Stimulated activated naive CD8-positive, alpha-beta T cell treated with anti-CD3 and anti-CD28 coated beads, Interleukin-15, Interleukin-2, amounts not matched to agents 100 U/mL and 50 U/mL, for 24 hours (primary cell): ENCODE measurements at places on chromosomes 1 and 21.

GRCh38 chr1:2240270-2241156, 12.4 kb downstream of the SKI start:
- no peak for DNase-seq

- no peak for DNase-seq
These were observed 120.7 kb downstream of the LEPR start for GRCh38 chr1:65541161-65541560.

DNA sequence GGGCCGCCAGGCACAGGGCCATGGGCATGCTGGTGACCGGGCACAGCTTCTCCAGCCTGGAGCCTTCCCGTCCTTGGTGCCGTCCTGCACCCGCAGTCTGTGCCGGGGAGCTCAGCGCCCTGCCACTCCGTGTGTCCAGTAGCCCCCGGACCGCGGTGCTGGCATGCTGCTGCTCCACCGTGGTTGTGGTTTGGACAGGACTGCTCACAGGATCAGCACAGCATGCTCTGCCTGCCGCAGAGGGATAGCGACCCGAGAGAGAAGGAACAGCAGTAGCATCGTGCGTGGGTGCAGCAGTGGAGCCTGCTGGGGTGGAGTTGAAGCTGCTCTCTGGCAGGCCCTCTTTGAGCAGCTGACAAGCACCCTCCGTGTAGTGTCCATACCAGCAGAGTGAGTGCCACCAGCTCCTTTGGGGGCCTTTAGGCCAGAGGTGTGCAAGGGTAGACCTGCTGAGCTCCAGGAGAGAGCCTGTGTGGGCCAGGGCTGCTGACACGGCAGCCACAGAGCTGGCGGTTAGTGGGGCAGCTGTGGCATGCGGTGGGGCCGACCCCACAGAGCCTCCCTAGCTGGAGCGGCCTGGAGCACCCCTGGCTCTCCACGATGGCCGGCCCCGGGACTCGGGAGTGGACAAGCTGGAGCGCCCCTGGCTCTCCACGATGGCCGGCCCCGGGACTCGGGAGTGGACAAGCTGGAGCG, 6.4 kb upstream of the PCBP3 start:
- DNase-seq, result no peak

DNA sequence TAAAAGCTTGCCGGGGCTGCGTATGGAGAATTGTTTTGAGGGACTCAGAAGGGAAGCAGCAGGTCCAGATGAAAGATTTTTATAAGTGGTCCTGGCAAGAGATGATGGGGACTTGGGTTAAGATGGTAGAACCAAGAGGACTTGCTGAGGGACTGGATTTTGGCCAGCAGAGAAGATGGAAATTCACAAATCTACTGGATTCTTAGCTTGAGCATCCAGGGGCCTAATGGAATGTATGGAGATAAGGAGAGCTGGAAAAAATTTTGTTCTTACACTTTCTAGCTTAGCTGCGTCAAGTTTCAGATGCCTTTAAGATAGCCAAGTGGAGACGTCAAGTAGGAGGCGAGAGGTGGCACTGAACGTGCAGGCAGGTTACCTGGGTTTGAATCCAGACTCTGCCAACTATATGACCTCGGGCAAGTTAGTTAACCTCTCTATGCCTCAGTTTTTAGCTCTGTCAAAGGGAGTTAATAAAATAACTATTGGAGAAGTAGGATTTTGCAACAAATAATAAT, 3.4 kb upstream of the RBP7 start:
- no peak for DNase-seq

- DNase-seq, result no peak
These were observed 187.0 kb downstream of the NTMT2 start for GRCh38 chr1:170332801-170333200.

- peak; percentile 48 for DNase-seq
These were observed 38.3 kb downstream of the ECE1 start for GRCh38 chr1:21251773-21252471.

DNA sequence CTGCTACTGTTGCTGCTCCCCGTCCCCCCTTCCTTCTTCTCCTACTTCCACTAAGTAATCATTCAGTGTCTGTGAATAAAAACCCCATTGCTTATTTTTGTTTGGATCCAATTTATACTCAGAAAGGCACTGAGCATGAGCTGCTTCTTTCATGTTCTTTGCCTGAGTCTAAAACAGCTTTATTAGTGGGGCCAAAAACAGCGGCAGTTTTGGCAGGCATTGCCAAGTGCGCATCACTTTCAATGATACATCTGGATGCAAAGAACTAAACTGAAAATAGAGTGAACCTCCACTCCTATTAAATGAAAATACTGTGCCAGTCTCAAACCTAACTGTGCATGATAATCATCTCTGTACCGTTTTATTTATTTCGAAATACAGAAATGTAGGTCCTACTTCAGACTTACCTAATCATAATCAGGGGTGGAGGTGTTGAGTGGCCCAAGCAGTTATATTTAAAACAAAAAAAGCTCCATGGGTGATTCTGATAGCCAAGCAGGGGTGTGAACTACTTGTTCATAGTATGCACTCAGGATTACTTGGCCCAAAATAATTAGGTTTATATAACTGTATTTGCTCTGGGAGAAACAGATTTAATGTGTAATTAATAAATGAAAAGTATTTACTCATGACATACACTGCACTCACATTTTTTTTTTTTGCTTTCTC, 48.4 kb downstream of the NEK7 start:
- no peak for DNase-seq

GRCh38 chr1:29674627-29675326, 438.5 kb downstream of the PTPRU start:
- no peak for DNase-seq

GRCh38 chr1:224245188-224245587, 62.1 kb downstream of the DEGS1 start:
- no peak for DNase-seq

- no peak for DNase-seq
These were observed 77.5 kb downstream of the PTPN14 start for GRCh38 chr1:214473862-214474261.

GRCh38 chr1:228736844-228737445, 1.7 kb downstream of the RHOU start:
- no peak for DNase-seq

GRCh38 chr1:28926629-28927265, 12.4 kb downstream of the EPB41 start:
- no peak for DNase-seq

DNA sequence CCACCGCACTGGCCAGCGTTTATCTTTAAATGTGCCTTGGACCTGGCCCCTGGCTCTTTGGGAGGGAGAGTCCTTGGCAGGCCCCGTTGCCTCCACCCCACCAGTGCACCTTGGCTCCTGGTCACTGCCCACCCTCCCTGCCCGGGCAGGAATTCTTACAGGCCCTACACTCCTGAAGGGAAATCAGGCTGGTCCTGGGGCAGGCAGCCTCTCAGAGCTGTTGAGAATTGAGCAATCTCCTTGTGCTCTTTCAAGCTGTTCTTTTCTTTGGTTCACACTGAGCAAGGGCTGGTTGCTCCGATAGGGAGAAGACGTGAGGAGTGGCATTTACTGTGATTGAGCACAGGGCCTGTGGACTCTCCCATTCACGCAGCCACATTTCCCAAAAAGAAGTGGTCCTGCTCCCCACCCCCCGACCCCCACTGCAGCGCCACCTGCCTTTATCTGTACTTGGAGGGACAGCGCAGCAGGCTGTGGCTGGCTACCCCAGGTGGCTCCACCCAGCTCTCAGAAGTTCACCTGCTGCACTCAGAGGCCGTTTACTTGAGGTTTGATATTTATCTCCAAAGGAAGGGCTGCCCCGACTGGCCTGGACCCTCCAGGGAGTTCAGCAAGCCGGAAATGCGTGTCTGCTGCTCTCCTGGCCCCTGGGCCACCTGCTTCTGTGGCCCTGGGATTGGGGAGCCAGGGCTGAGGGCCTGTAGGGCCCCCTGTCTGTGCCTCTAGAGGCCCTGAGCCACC, 47.8 kb downstream of the SKI start:
- no peak for DNase-seq

DNA sequence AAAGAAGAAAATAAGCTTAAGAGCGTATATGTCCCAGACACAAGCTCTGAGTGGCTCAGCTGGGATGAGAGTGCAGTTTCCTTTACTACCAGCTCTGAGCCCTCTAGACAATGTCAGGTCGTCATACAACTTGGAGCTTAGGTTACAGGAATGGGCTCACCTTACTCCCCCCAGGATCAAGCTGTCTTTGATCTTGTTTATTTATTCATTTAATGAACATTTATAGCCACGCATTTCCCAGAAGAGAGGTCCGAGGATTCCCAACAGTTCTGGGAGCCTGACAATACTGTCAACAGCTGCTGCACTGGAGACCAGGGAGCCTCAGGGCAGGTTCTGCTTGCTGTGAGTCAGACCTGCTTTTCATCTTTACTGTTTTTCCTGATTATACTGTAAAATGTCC, 378.9 kb downstream of the PLPP3 start:
- DNase-seq, result no peak

GRCh38 chr1:163085904-163086268, 16.7 kb downstream of the RGS4 start:
- DNase-seq, result no peak

DNA sequence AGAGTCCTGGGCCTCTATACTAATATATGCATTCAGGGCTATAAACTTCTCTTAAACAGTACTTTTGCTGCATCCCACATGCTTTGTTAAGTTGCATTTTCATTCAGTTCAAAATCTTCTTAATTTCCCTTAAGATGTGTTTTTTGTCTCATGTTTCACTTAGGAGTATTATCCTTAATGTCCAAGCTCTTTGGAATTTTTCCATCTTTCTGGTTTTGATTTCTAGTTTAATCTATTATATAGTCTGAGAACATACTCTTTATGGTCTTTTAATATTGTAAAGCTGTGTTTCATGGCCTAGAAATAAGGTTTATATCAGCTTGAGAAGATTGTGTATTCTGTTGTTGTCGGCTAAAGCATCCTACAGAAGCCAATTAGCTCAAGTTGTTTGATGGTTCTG, 1041.8 kb downstream of the PLA2G4A start:
- no peak for DNase-seq

GRCh38 chr1:43930168-43930948, 3.2 kb upstream of the ARTN start:
- DNase-seq, result no peak

GRCh38 chr1:115898020-115898419, 57.1 kb upstream of the NHLH2 start:
- no peak for DNase-seq

GRCh38 chr1:192849442-192849841, 40.6 kb downstream of the RGS2 start:
- DNase-seq, result no peak

DNA sequence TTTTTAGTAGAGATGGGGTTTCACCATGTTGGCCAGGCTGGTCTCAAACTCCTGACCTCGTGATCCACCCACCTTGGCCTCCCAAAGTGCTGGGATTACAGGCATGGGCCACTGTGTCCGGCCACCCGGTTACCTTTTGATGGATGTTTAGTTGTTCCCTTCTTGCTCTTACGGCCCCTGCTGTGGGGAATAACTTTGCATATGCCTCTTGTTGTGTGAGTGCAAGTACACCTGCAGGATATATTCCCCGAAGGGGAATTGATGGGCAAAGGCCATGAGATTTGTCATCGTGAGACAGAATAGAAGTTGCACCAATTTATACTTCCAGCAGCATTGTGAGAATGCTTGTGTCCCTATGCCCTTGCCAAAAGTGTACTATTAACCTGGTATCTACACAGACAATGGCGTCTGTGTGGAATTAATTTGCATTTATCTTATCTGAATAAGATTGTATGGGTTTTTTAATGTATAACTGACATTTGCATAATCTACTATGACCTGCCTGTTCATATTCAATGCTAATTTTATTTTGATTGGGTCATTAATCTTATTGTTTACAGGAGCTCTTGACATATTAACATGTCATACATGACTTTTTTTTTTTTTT, 8.1 kb downstream of the IL6R start:
- no peak for DNase-seq

GRCh38 chr1:226609836-226610455, 61.4 kb downstream of the STUM start:
- no peak for DNase-seq

DNA sequence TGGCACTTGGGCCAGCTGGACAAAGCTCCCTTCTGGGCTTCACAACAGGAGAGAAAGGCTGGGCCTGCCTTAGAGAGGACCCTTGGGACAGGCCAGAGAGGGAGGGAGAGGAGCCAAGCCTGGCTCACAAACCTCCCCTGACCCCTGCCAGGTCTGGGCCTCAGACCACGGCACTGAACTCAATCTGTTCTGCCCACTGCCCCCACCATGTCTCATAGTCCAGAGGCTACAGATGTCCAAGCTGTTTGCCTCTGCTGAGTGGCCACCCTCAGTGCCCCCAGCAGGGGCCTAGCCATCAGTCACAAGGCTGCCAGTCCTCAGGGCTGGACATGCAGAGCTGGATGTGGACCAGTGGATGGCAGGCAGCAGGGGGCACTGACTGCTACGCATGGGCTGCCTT, 13.0 kb upstream of the DMBX1 start:
- DNase-seq, result no peak

- DNase-seq, result no peak
These were observed 170.1 kb upstream of the IRF2BP2 start for GRCh38 chr1:234780112-234780511.
